ENCODE measurements at places on chromosomes 2 and 18.

DNA sequence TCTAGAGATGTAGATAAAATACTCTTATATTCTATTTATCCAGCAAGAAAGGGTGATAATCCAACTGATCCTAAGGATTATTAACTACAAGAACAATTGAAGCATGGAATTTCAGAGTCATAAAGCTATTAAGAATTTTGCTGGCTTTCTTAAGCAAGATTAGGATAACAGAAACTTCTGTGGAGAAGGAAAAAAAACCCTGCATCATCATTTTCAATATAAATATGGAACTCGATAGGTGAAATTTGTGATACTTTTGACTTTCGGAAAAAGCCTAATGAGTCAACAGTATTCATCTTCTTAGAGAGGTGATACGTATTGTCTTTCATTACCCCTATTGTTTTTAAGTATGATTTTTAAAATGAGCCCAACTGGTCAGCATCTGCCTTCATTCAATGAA, 593.3 kb downstream of the CPS1 start:
- no peak for DNase-seq

GRCh38 chr2:236985761-236986339, 99.8 kb upstream of the COPS8 start:
- no peak for DNase-seq

GRCh38 chr2:15042801-15043217, 410.3 kb downstream of the LRATD1 start:
- peak; percentile 4 for DNase-seq

- no peak for DNase-seq
Observed at GRCh38 chr2:22273853-22274252, 1111.1 kb upstream of the KLHL29 start.

- DNase-seq, result no peak
Observed at GRCh38 chr18:48514786-48515185, 24.0 kb upstream of the CTIF start.

- DNase-seq, result no peak
Observed at GRCh38 chr18:79136742-79137141, 67.5 kb downstream of the ATP9B start.

DNA sequence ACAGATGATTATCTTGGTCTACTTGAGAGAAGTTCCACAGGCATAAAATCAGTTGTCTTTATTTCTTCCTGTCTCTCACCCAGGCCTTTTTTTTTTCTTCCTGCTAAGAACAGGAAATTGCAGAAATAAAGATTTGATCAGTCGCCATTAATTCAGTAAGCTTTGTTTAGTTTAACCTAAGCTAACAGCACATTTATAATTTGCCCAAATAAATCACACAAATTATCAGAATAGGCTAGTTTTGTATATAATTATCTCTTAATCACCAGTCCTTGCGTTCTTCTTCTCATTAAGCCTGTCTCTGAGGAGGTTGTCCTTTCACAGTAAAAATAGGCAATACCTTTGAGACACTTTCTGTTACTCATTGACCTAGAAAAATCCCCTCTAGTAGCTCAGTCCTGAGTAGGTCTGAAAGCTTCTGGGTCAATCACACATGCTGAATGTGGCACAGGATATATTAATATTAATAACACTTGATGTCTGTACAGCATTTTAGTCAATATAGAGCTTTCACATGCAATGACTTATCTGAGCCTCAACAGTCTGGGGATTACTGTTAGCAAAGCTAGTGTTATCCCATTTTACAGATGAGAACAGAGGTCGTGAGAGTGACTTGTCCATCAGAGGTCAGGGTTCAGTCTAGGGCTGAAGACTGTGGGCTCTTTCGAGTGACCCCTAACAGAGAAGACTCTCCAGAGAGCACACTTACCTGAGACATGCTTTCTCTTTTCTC, 11.2 kb upstream of the STK17B start:
- no peak for DNase-seq

DNA sequence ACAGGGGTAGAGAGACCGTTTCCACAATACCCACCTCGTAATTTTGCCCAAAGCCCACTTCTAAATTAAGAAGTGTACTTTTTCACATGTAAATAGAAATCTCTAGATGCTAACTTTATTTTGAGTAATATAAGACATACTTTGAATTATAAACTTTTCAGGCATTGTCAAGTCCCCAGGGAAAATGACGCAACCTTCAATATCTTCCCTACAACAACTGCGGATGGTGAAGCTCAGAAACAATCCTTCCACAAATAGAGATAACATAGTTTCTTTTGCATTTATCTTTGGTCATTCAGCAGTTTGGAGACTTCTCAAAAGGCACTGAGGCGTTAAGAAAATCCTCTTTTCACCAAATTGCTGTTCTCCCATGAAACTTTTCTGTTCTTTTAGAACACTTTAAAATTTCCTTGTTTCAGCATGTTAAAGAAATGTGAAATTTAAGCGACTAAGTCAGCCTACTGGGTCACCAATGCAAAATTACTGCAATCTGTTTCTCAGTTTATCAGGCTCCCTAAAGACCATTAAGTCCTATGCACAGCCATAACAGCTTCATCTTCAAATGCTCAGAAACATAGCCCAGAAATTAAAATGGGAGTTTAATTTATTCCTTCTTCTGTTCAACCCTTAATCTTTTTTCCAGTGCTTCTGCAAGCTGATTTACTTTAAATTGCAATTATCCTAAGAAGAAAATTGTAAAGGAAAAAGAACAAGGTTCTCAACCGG, 118.3 kb upstream of the DNAJC10 start:
- DNase-seq, result no peak

- DNase-seq, result peak; percentile 53
Observed at GRCh38 chr18:23825978-23826405, 136.7 kb downstream of the LAMA3 start.

- no peak for DNase-seq
Observed at GRCh38 chr2:68472796-68473414, 5.5 kb downstream of the APLF start.

Measured in AG09319 (cell line).